ENCODE measurements at places on chromosomes 11 and 22.

DNA sequence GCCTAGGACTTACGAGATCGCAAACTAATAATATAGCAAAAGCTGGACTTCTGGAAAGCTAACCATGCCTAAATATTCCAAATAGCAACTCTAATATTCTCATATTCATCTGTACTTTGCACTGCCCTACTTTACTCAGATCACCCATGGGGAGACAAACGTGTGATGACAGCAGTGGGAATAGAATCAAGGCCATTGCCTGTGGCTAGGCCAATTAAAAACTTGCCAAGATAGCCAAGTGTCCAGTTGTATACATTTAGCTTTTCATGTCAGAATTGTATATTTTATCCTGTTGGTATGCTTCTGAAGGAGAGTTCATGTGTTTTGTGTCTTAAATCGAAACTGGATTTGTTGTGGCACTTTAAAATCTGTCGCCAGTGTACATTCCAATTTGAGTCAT is 1.2 kb upstream of the CEP126 start:
- DNase-seq: no peak

GRCh38 chr22:42430528-42431125 is 1.6 kb downstream of the NFAM1 start:
- DNase-seq: no peak

GRCh38 chr22:35648066-35649025 is at the start of gene APOL6:
Gene APOL6 (plus strand): TSS chr22:35648446. CDS start chr22:35656426, 7,980 bp downstream.
- DNase-seq: peak; percentile 52

GRCh38 chr11:2360081-2360642 is 16.9 kb upstream of the CD81 start:
- DNase-seq: no peak

DNA sequence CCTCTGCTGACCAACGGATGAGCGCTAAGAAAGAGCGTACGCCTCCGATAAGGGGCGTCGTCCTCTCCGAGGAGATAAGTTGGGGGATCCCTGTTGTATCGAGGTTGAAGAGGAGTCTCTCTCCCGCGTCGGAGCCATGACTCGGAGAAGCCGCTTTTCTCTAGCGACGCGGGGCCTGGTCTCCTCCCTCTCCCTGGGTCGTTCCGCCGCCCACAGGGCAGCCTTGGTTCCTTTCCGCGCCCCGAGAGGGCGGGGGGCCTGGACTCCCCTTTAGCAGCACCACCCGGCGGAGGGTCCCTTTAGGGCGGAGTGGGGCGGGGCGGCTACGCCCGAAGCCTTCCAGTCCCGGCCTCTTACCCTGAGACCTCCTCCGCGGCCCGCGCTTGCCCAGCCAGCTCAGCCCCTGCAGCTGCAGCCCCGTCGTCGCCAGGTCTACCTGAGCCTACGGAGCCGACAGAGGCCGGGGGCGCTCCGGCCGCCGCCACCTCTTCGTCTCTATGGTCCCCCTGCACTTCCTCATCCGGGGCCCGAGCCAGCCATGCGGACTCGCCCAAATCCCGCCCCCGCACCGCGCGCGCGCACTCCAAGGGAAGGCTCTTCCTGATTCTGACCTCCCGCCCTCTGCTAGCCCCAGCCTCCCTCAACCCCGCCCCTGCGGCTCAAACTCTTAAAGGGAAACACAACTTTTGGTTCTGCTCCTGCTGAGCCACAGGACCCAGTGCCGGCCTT is at the start of gene PRR14L:
Gene PRR14L (minus strand): TSS at position 497 of the 729 bp plus-strand sequence. CDS start 11,272 bp downstream, outside the sequence.
- DNase-seq: peak; percentile 98

- no peak for DNase-seq
Observed at GRCh38 chr11:65210361-65210731, 28.6 kb downstream of the CAPN1 start.

GRCh38 chr11:66052664-66052982 is 459 bp downstream of the SF3B2 start:
- no peak for DNase-seq

GRCh38 chr22:25403811-25404471 is 160.5 kb upstream of the GRK3 start:
- DNase-seq: no peak

Data from activated CD4-positive, CD25-positive, alpha-beta regulatory T cell (primary cell).